ENCODE measurements at places on chromosomes 2 and 18. TPM values are rescaled to one million over a fixed set of nuclear protein-coding genes. Genes with fewer than 3 reads are reported as not detected.

ANKRD30BL gene
- 1.2 TPM for total RNA-seq

LRATD1 gene
- total RNA-seq, result 32.7 TPM

PPP1R1C gene
- not detected for total RNA-seq

ASB18 gene
- total RNA-seq, result not detected

IWS1 gene
- 40.8 TPM for total RNA-seq

RAB17 gene
- not detected for total RNA-seq

LAMA1 gene
- 1.5 TPM for total RNA-seq

ESPNL gene
- 0.74 TPM for total RNA-seq

PMAIP1 gene
- 7.4 TPM for total RNA-seq

TMEM198 gene
- total RNA-seq, result 1.5 TPM

ANTXR1 gene
- 102 TPM for total RNA-seq

DBI gene
- total RNA-seq, result 117 TPM

NABP1 gene
- 35.1 TPM for total RNA-seq

TTC31 gene
- 11.8 TPM for total RNA-seq

WNT10A gene
- total RNA-seq, result 2.5 TPM

ING5 gene
- 41.5 TPM for total RNA-seq

DSG1 gene
- total RNA-seq, result 122 TPM

RIT2 gene
- total RNA-seq, result not detected
